ENCODE measurements at places on chromosomes 12 and 14. TPM values are rescaled to one million over a fixed set of nuclear protein-coding genes. Genes with fewer than 3 reads are reported as not detected.

DNA sequence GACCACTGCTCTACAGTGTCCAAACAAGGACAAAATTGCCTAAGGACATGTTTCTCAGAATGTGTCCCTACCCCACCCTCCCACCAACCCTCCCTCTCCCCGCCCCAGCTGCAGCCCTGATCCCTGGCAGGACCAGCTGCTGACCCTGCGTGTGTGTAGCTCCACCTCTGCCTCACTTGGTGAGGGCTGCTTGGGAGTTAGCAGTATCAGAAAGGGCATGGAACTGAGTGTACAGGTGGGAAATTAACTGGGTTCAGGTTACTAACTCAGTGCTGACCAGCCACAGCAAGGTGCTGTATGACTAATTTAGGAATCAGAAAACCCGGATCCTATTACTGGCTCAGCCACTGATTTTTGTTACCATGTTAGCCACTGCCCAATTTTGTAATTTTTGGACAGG, 11.3 kb upstream of the PLEKHD1 start:
- no peak for DNase-seq

DNA sequence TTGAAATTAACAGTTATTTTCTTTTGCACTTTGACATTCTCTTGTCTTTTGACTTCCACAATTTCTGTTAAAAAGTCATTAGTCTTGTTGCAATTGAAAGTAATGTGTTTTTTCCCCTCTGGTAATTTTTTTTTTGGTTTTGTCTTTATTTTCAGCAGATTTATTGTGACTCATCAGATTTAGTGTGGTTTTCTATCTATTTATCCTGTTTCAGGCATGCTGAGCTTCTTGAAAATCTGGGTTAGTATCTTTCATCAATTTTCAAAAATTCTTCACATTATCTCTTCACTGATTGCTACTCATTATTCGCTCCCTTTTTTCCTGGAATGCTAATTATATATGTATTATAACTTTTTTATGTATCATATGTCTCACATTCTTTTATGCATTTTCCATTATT, 15.3 kb upstream of the NTF3 start:
- DNase-seq, result no peak

Gene FOXN4
- total RNA-seq, result not detected

Gene SELPLG
- total RNA-seq, result 2.4 TPM

Gene KRT83
- total RNA-seq, result 0.05 TPM

Gene CISTR
- not detected for total RNA-seq

Gene OS9
- 144 TPM for total RNA-seq

DNA sequence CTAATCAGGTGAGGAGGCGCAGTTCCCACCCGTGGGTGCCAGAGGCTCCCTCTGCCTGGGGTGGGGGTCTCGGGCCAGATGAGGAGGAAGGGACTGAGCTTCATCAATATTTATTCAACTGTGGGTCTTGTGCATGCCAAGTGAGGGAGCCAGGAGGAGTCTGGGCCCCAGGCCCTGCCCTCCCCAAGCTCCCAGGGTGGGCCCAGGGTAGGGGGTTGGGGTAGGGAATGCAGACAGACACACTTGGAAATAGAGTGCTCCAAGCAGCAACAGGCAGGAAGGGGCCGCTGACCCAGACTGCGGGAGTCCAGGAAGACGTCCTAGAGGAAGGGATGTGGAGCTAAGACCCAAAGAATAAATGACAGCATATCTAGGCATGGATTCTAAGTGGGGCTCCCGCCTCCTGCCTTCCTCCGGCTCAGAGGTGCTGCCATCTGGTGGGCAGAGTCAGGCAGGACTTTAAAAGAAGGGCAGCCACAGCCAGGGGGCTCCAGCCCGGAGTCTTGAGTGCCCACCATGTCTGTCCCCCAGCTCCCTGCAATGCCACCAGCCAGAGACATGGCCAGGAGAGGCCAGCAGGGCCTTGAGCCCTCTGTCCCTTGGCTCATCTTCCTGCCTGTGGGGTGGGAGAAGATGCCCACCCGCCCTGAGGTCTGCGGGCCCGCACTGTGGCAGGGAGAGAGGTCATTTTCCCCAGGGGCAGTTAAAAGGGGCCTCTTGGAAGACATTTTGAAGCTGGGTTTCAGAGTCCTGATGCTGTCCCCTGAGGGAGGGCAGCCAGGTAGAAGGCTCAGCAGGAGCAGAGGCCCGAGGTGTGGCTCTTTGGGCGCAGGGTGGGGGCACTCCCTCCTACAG, 70.1 kb downstream of the PHETA1 start:
- DNase-seq, result peak; percentile 43

DNA sequence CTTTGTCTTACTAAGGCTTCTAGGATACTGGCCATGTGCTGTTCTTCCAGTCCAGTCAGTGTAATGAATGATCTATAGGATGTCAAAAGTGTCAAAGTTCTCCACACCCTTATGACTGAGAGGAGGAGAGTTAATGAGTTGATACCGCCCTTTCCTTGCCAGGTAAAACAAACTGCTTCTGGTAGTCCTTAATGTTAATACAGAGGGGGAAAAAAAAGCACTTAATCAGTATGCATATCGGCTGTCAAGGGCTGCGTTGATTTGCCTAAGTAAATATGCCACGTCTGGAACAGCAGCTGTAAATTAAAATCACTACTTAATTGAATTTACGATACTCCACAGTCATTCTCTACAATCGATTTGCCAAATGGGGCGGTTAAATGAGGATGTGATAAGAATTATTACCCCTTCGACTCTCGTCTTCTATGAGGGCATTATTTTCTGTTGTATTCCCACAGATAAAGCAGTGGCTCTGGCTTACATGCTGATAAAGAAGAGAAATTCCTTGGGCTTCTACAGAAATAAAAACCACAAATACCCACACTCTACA, 416.0 kb downstream of the KCNH5 start:
- no peak for DNase-seq

- no peak for DNase-seq
These were observed 34.1 kb downstream of the ACADS start for GRCh38 chr12:120759591-120760348.

DNA sequence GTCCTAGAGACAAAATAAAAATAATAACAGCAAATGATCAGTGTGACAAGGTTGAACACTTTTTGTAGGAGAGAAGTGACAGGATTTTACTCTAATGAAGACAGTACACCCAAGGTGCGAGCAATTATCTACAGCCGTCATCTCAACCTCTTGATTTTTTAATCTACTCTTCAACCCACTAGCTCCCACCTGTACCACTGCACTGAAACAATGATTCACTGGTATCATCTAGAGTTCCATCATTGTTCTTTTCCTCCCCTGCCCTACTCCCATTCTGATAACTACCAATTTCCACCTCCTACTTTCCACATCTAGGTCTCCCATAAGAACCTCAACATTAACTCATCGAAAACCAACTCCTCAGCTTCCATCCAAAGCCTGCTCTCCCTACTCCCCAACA, 99.8 kb downstream of the PPP2R5E start:
- no peak for DNase-seq

DNA sequence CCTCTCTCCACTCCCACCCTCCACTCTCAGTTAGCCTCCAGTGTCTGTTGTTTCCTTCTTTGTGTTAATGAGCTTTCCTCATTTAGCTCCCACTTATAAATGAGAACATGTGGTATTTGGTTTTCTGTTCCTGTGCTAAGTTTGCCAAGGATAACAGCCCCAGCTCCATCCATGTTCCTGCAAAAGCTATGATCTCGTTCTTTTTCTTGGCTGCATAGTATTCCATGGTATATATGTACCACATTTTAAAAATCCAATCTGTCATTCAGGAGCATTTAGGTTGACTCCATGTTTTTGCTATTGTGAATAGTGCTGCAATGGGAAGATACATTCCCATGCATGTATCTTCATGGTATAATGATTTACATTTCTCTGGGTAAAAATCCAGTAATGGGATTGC, 2.8 kb upstream of the WASHC4 start:
- no peak for DNase-seq

- DNase-seq, result no peak
These were observed 28.3 kb downstream of the C12orf75 start for GRCh38 chr12:105358789-105359188.

DNA sequence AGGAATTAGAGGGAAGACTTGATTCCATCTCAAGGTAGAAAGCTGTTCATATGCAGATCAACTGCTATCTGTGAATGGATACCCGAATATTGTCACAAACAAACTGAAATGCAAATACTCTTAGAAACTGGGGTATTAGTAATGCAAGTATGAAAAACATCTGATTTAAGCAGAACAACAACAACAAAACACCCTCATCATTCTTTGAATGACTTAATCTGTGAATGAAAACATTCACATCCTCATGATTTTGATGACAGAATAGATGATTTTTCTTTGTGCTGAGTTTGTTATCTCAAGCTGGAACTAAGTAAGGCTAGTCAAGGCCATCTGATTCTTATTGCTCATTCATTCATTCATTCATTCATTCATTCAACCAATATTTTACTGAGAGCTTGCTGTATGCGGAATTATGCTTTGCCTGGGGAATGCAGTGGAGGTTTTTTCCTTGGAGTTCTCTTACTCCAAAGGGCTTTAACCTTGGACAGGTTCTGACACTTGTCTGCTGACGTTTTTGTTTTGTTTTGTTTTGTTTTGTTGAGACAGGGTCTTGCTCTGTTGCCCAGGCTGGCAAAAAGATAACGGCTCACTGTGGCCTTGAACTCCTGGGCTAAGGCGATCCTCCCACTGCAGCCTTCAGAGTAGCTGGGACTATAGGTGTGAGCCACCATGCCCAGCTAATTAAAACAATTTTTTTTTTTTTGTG, 23.3 kb downstream of the OR10G3 start:
- no peak for DNase-seq

Gene TSHR
- total RNA-seq, result not detected

Gene RNF212B
- not detected for total RNA-seq

- no peak for DNase-seq
These were observed 25.0 kb downstream of the YAF2 start for GRCh38 chr12:42213023-42213422.

DNA sequence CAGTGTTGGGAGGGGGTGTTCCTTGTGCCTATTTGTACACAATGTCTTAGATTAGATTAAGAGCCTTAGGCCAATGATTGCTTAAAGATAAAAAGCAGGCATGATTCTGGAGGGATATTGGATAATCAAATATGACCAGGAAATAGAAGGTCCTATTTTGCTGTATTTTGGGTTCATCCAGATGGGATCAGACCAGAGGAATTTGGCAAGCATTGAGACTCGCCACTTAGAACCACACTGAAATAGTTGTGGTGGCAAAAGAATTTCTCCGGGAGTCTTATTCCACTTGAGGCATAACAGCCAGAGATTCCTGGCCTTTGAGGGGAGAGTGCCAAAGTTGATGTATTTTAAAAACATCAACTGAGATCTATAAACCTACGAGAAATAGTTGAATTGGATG, 327.2 kb downstream of the RAD51B start:
- peak; percentile 92 for DNase-seq

- DNase-seq, result peak; percentile 47
These were observed at the start of gene IFI27 for GRCh38 chr14:94110552-94111181. Gene IFI27 (plus strand): TSS chr14:94110736.

Gene SOS2
- total RNA-seq, result 12.8 TPM

DNA sequence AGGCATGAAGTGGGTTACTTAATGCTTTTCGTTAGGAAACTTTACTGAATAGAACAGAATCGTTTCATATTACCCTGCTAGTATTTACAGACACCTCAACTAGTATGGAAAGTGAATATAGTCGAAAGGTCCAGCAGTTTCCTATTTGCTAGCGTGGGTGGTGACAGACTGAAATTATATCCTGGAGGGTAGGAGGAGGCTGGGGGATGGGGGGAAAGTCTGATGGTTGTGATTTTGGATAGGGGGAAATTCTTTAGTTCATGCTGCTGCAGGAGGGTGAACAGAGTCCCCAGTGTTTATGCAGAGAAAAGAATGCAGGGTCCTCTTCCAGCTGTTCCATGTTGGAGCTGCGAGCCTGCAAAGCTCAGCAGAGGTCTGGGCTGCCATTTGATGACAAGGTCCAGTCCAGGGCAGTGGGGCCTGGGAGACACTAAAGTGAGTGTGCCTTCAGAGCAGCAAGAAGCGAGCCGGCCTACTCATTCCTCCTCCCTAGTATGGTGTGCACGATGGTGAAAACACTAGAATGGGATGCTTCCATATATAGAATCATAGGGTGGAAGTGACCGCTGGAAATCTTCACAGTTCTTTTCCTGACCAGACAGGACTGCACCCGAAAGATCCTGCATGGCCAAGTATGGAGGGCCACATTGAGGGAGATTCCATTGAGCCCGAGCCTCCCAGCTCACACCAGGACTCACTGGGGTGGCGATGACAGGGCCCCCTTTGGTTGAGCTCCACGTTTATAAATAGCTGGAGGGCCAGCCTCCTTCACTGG, 2.1 kb downstream of the SAMD4A start:
- no peak for DNase-seq

DNA sequence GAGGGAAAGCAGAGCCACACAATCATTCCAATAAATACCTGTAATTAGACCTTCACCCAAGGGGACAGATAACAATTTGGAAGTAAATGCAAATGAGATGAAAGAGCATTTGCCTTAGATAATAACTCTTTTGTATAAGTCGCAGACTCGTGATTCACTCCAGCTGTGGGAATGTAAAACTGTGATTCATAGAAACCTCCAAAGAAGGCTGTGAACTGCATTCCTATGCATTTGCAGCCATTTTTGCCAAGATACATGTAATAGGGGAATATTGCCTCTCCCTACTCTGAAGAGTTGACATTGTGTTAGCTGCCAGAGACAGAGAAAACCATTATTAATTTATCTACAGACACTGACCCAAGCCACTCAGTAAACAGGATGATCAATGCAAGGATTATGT, 181.9 kb upstream of the ARHGAP5 start:
- DNase-seq, result peak; percentile 42

DNA sequence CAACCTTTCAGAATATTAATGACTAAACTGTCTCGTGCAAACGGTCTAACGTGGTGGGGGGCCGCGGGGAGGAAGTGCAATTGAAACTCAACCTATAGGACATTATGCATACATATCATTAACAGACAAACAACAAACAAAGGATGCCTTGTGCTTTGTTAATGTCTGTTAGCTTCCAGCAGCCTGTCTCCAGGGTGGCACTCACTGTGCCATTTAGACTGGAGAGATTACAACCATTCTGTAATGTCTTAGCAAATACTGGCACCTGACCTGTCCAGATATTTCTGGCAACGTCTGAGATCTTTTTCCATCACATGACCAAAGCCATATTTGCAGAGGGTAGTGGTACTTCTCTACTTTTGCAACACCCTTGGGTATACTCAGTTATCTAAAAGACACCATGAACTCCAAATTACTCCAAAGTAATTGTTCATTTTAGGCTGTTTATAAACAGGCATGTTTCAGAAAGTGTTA, 11.6 kb downstream of the BHLHE41 start:
- DNase-seq, result no peak

Gene ARPC3
- total RNA-seq, result 411 TPM

Gene KRT79
- 0.26 TPM for total RNA-seq

Gene SLC38A4
- total RNA-seq, result 1.7 TPM
